Glutamatergic neuron (in vitro differentiated cells): ENCODE measurements at places on chromosomes 3 and 15. TPM values are rescaled to one million over a fixed set of nuclear protein-coding genes. Genes with fewer than 3 reads are reported as not detected.

SI gene
- total RNA-seq = not detected

TMEM45A gene
- 0.61 TPM for total RNA-seq

DPPA2 gene
- 0.42 TPM for total RNA-seq

ACTRT3 gene
- 1.8 TPM for total RNA-seq

C3orf18 gene
- total RNA-seq = 13.0 TPM

TIMP4 gene
- not detected for total RNA-seq

PRR20G gene
- total RNA-seq = not detected

C3orf20 gene
- not detected for total RNA-seq

UBXN7 gene
- total RNA-seq = 106 TPM

TMEM158 gene
- 7.8 TPM for total RNA-seq

EIF3J gene
- total RNA-seq = 59.5 TPM

ADIPOQ gene
- total RNA-seq = 0.15 TPM

TRANK1 gene
- 0.51 TPM for total RNA-seq

DNA sequence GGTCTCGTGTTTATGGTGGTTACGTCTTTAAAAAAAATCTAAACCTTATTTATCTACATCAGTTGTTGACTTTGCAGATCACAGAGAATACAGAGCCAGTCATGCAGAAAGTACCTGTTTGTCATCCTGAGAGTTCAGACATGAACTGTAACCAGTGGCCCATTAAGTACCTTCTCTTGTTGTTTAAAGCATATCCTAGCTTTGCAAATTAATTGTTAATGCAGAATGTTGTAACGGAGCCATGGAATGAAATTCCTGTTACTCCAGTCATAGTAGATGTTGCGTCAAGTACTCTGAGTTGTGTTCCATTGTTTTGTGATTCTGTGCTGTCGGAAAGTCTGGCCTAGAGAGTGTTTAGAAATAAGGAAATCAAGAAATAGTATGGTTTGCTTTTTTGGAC, 205.2 kb downstream of the RBMS3 start:
- no peak for DNase-seq

DNA sequence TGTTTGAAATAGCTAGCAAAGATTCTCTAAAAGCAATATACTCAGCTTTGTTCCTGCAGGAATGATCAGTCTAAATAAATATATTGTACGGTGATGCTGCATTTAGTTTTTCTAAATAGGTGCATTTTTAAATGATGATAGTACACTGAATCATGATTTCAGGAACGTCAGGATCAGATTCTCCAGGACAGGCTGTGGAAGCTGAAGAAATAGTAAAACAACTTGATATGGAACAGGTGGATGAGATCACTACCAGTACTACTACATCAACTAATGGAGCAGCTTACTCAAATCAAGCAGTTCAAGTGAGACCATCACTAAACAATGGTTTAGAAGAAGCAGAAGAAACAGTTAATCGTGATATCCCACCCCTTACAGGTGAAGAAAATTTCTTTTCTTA, 46.3 kb upstream of the EIF3J start:
- DNase-seq = no peak

GRCh38 chr3:128503751-128504532, 10.9 kb upstream of the GATA2 start:
- no peak for DNase-seq

GRCh38 chr3:38579141-38579540, 70.3 kb downstream of the SCN5A start:
- peak; percentile 55 for DNase-seq

GRCh38 chr3:186184021-186184420, 75.1 kb upstream of the ETV5 start:
- no peak for DNase-seq

DNA sequence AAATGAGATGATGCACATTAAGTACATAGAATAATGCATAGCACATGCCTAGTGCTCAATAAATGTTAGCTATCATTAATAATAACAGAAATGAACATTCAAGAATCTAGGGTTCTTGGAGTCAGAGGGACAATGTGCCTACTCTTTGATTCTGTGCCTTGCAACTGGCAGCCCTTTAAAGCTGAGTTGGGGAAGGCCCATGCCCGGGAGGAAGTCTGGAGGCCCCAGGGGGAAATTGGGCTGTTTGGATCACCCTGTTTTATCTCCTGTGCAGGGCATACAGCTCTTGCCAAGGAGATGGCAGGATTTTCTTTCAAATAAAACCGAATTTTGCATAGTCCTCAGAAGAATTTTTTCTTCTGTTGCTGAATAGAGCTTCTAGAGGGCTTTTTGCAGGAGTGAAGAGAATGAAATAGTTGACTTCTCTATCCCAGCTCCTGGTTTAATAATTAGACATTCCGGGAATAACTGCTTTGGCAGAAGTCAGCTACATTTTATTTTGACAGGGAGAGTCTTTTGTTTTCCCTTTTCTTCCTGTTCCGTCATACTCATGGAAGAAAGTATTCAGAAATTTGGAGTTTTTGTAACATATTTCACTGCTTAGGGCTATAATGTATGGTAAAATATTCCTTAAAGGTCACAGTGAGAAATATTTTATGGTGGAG, 18.0 kb upstream of the KCNAB1 start:
- DNase-seq = no peak

DNA sequence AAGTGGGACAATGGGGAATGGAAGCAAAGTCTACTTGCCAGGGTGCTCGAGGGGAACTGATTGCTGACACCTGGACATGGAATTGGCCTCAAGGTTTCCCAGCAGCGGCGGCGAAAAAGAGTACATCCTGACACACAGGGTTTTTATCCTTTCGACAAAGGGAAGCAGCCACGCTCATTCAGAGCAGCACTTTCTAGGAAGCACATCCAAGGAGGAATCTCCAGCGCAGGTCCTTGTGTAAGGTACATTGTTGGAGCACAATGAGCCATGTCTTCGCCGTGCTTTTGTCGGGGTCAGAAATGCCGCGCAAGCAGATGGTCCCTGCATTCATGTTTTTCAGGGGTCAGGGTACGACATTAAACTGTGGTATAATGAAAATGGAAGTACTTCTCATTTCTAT, 16.8 kb downstream of the CACNA1D start:
- no peak for DNase-seq

- no peak for DNase-seq
Measured at GRCh38 chr15:65621638-65622037, at the start of gene SLC24A1. TSS of gene SLC24A1 (plus strand) at chr15:65621938. CDS start at chr15:65624081, 2,143 bp downstream.

- no peak for DNase-seq
Measured at GRCh38 chr3:45909542-45909941, 23.2 kb downstream of the CCR9 start.

DNA sequence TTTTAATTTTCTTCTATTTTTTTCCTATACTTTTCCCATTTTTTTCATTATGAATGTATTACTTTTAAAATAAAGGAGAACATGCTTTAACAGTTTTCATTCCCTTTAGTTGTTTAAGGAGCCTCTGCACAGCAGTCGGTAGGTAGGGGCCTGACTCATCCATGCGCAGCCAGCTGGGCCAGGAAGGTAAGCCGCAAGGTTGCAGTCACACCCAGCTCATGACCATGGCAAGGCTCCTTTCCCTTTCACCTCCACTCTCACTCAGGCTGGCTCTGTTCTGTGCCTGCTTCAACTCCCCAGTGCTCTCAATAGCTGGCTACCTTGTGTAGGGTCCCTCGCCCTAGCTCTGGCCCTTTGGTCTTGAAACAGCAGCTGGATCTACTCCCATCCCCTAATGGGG, 17.4 kb upstream of the ANKRD34C start:
- no peak for DNase-seq

GRCh38 chr3:137097386-137097785, 139.6 kb downstream of the IL20RB start:
- no peak for DNase-seq

DNA sequence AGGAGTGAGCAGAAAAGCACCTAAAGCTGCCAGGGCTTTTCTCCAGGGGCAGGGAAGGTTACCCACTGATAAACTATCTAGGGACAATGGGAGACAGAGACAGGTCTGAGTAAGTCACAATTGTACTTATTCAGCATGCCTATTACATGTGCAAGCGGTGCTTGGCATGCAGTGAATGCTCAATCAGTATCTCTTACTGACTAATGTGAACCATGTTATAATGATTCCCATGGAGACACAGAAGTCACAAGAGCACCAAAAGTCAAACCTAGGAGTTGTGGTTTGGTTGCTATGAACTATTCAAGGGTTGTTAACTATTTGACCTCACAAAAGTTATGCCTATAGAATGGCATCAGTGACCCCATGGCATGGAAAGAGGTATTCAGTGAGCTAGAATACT, 50.0 kb upstream of the RASGRP1 start:
- DNase-seq = no peak

DNA sequence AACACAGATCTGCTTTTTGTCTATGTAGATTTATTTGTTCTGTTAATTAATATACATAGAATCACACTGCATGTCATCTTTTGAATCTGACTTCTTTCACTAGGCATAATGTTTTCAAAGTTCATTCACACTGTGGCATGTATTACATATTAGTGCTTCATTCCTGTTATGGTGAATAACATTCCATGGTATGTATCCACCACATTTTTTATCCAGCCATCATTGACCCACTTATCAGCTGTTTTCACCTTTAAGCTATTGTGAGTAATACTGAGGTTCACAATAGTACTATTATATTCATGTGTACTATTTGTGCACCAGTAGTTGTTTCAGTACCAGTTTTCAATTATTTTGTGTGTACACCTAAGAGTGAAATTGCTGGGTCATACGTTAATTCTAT, 230.6 kb upstream of the CNTN3 start:
- DNase-seq = no peak

DNA sequence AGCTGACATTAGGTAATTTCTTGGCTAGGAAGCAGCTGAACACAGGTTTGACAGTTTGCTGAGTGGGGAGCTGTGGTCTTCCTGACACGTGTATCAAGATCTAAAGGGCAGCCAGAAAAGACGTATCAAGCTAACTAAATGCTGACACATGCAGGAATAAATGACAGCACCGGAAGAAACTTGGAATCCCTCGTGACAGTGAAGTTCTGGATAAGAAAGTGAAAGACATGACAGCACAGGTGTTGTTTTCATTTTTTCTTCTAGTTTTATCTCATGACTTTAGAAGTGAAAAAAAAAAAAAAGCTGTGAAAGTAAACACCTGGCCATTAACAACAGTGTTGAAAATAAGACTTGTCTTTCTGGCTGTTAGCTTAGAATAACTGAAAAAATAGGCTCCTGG, 48.7 kb downstream of the FGF7 start:
- no peak for DNase-seq

DNA sequence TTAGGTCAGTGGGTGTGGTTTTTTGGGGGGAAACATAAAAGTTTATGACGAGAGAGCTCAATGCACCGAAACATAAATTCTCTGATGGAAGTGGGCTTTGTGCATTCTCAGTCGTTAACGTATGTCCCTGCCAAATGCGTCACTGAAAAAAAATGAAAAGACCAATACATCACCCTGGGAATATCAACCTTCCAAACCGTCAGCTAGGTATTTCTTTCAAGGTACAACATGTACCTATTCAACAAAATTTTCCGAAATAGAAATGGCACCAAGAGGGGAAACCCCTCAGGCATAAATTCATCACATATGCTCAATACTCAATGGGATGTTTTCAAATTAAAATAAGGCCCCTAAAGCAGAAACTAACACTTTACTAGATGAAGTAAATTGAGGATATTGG, 266.6 kb upstream of the SUCLG2 start:
- no peak for DNase-seq

DNA sequence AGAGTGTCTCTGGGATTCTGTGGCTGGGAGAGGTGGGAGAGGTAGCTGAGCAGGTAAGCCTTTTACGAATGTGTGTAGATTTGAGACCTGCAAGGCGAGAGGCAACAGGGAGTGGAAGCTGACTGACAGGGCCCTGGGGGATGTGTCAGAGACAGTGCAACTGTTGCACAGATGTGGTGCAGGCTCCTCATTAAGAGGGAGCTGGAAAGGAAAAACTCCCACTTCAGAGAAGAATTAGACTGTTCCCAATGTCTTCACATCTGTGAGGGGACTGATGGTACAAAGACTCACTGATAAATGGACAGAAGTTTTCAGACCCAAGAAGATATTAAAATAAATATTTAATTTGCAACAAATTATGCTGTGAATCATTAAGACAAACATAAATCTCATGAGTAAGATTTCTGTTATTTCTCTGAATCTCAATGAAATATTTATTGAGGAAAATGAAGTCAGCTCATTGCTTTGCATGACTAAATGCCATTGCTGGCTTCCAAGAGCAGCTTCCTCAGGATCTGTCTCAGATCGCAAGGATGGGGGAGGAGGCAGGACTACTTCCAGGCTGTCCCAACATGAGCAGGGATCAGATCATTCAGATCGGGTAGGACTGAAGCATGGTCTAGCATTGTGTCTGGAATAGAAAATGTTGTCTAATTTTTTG, 127.3 kb upstream of the ROPN1 start:
- DNase-seq = peak; percentile 58

GRCh38 chr15:92808598-92809063, 91.5 kb upstream of the CHD2 start:
- DNase-seq = peak; percentile 47

- DNase-seq = no peak
Measured at GRCh38 chr3:148641722-148642121, 56.0 kb upstream of the AGTR1 start.

DNA sequence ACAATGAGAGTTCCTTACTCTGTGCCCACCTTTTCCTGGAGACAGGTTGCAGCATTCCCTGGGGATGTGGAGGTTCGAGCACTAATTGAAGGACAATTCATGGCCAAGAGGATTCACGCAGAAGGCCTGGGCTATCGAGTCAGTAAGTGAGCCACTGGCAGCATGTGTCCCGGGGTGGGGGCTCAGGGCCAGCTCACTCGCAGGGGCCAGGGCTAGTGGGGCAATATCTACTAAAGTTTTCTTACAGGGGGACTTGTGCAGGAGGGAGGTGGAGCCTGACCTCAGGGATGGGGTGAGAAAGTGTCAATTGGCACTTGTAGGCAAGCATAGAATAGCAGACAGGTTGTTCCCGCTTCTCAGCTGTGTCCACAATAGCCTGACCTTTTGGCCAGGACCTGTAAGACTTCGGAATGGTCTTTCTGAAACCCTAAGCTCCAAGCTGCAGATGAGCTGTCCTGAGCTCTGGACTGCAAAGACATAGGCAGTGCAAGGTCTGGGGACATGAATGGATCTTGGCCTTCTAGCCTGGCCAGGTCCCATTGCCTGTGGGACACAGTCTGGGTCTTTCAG, 32.7 kb downstream of the XYLB start:
- no peak for DNase-seq

- no peak for DNase-seq
Measured at GRCh38 chr3:109618766-109619378, 281.5 kb upstream of the DPPA4 start.

- no peak for DNase-seq
Measured at GRCh38 chr3:129034642-129035041, 25.9 kb upstream of the GP9 start.

DNA sequence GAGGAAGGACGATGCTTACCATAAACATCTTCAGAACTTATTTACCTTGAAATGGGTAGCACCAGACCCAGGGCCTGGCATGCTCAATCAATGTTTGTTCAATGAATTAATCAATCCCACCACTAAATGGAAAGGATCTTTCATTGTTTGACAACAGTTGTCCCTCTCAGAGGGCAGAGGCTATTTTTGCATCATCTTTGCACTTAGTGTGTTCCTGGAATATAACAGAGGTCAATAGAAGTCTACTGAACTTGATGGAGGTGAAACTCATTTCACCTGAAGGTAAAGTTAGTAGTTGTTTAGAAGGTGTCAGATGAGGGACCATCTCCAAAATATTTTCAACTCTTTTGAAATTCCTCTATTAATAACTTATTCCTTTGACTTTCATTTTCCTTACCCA, 36.9 kb upstream of the LACTB start:
- no peak for DNase-seq

- no peak for DNase-seq
Measured at GRCh38 chr15:70204652-70205051, 106.9 kb upstream of the TLE3 start.

GRCh38 chr15:70704731-70705130, 58.6 kb downstream of the UACA start:
- DNase-seq = no peak
